Activated naive CD8-positive, alpha-beta T cell treated with anti-CD3 and anti-CD28 coated beads for 36 hours (primary cell): ENCODE measurements at places on chromosomes 2 and 18. TPM values are rescaled to one million over a fixed set of nuclear protein-coding genes. Genes with fewer than 3 reads are reported as not detected.

Gene RGPD3
- total RNA-seq, result not detected

Gene CPLX4
- not detected for total RNA-seq

Gene TUBB8B
- total RNA-seq, result not detected

DNA sequence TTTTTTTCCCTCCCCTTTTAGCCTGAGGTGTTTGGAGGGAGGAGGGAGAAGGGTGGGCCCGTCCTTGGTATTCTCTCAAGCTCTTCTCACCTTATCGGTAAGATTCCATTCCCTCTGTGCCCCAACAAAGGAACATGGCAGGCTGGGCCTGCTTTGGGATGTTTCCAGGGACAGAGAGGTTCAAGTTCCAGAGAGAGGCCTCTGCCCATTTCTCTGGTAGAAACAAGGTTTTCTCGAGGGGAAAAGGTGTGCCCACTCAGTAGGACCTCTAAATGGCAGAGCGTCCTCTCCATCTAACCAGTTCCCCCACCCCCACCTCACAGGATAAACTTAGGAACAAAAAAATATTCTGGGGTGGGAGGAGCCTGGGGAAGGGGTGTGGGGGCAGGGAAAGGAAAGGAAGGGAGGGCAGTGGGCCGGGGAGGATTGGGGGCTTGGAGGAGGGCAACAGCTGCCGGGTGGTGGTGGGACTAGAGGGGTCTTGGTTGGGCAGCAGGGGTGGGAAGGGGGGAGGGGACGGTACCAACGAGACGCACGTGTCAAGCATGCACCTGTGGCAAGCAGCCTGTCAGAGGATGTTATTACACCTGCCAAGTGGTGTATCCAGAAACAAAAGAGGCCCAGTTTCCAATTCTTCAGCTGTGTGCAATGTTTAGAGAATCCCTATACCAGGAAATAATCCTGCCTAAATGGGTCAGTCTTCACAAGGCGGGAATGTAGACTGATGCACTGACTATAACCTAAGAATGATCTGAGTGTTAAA is 2.1 kb downstream of the PCBP1 start:
- peaks cover 46% of the 10 kb centered on the region for H3K4me1 ChIP-seq
- no peak for DNase-seq
- peaks cover 51% of the 10 kb centered on the region for H3K36me3 ChIP-seq
- H3K4me3 ChIP-seq, result peak overlapping the region; percentile 98

GRCh38 chr2:129870685-129871241 is 108.7 kb upstream of the RAB6C start:
- no peaks in the 10 kb centered on the region for H3K27me3 ChIP-seq
- H3K27ac ChIP-seq, result no peak overlapping the region
- DNase-seq, result no peak
- H3K36me3 ChIP-seq, result no peaks in the 10 kb centered on the region
- H3K4me1 ChIP-seq, result no peaks in the 10 kb centered on the region
- H3K4me3 ChIP-seq, result no peak overlapping the region

DNA sequence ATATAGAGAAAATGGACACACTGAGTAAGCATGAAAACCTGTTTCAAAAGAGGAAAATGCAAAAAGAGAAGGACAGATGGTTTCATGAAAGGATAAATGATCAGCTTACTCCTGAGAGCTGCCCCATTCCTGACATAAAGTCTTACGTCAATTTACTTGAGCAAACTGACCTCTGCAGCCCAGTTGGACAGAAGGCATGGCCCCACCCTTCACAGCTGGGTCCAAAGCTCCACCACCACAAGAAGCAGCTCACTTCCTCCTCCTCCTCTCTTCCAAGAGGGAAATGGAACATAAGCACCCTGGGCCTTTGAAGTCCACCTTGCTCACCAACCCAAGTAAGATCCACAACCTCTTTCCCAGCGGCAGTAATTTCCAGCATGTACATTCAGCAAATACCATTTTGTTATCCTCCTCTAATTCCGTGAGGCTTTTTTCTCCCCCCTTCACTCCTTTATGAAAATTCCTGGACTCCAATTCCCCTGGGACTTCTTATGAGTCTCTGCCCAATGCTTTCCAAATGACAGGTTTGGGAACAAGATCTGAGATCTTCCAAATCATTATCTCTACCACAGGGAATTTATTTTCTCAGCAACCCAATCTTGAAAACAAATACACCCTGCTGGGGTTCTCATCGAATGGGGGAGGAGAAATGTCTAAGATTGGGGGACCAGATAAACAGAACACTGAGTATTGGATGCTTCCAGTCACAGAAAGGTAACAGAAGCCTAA is 10.1 kb downstream of the COL4A4 start:
- no peaks in the 10 kb centered on the region for H3K36me3 ChIP-seq
- H3K27ac ChIP-seq, result no peak overlapping the region

Gene SPP2
- not detected for total RNA-seq

Gene PAIP2B
- total RNA-seq, result 2.4 TPM

GRCh38 chr2:186526281-186526680 is 40.2 kb downstream of the ZC3H15 start:
- H3K4me1 ChIP-seq, result no peaks in the 10 kb centered on the region
- H3K27me3 ChIP-seq, result no peaks in the 10 kb centered on the region
- no peak overlapping the region for H3K4me3 ChIP-seq
- peaks cover 5% of the 10 kb centered on the region for H3K36me3 ChIP-seq

GRCh38 chr2:60091266-60091665 is 462.2 kb downstream of the BCL11A start:
- DNase-seq, result no peak
- H3K36me3 ChIP-seq, result no peaks in the 10 kb centered on the region
- no peaks in the 10 kb centered on the region for H3K27me3 ChIP-seq
- H3K4me1 ChIP-seq, result no peaks in the 10 kb centered on the region

GRCh38 chr18:58580078-58580477 is 48.8 kb downstream of the ALPK2 start:
- no peaks in the 10 kb centered on the region for H3K27me3 ChIP-seq
- peaks cover 26% of the 10 kb centered on the region for H3K4me1 ChIP-seq
- no peak for DNase-seq
- H3K27ac ChIP-seq, result no peak overlapping the region
- peaks cover 4% of the 10 kb centered on the region for H3K36me3 ChIP-seq
- H3K4me3 ChIP-seq, result no peak overlapping the region

Gene HOXD4
- total RNA-seq, result not detected

DNA sequence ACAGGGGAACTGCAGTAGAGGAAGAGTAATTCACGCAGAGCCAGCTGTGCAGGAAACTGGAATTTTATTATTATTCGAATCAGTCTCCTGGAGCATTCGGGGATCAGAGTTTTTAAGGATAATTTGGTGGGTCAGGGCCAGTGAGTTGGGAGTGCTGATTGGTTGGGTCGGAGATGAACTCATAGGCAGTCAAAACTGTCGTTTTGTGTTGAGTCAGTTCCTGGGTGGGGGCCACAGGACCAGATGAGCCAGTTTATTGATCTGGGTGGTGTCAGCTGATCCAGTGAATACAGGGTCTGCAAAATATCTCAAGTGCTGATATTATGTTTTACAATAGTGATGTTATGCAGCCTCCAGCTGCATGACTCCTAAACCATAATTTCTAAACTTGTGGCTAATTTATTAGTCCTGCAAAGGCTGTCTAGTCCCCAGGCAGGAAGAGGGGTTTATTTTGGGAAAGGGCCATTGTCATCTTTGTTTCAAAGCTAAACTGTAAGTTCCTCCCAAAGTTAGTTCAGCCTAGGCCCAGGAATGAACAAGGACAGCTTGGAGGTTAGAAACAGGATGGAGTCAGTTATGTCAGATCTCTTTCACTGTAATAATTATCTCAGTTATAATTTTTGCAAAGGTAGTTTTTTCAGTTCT is 67.0 kb downstream of the ASAP2 start:
- no peaks in the 10 kb centered on the region for H3K36me3 ChIP-seq
- no peak for DNase-seq
- no peak overlapping the region for H3K27ac ChIP-seq
- H3K27me3 ChIP-seq, result peaks cover 3% of the 10 kb centered on the region

DNA sequence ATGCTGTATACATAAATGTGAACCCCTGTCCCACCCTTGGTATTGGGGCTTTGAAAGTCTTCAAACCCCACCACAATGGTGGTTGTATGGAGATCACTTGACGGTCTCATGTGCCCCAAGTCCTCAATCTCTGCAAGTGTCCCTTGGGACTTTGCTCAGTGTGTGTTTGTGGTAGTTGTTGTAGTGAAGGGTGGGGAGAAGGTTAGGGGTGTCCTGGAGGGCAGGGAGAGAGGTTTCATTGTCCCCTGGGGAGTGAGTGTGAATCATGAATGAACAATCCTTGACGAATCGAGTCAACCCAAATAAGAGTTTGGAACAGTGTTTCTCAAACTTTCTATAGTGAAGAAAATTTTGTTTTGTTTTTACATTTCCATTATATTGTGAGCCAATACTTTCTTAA is 28.1 kb downstream of the COL4A3 start:
- H3K4me3 ChIP-seq, result no peak overlapping the region
- peaks cover 19% of the 10 kb centered on the region for H3K27me3 ChIP-seq
- no peak overlapping the region for H3K27ac ChIP-seq

DNA sequence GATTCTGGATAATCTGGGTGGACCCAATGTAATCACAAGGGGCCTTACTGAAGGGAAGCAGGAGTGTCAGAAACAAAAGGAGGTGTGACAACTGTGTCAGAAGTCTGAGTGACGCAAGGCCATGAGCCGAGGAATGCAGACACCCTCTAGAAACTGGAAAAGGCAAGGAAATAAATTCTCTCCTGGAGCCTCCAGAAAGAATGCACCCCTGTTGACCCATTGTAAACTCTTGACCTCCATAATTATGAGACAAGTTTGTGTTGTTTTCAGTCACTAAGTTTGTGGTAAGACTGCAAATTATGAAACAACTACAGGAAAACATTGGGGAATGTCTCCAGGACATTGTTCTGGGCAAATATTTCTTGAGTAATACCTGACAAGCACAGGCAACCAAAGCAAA is 47.3 kb upstream of the B3GNT7 start:
- H3K27me3 ChIP-seq, result no peaks in the 10 kb centered on the region
- H3K4me1 ChIP-seq, result no peaks in the 10 kb centered on the region
- no peak overlapping the region for H3K27ac ChIP-seq
- no peak overlapping the region for H3K4me3 ChIP-seq
- DNase-seq, result no peak
- H3K36me3 ChIP-seq, result no peaks in the 10 kb centered on the region

DNA sequence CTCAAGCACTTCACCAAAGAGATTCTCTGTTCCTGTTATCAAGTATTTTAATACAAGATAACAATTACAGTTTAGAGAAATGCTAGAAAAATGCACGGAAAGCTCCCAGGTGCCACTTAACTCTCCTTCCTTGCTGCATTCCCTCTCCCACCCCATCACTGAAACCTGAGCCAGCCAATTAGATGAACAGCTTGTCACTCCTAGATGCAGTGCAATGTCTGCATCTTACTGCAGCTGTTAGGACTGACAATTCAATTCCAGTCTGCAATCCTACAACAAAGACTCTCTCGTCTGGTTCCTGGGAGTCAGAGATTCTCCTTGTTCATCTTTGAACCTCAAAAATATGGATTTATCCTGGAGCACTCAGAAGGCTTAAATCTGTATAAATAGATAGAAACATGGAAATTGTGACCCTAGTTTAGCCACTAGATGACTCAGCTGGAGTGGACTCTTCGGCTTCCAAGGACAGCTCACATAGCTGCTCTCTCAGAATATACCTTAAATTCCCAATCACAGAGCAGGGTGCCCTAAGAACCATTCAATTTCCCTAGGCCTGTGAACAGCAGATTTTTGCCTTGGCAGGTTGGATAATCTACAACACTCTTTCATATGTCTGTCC is 311.1 kb downstream of the NRXN1 start:
- H3K27me3 ChIP-seq, result no peaks in the 10 kb centered on the region
- H3K4me3 ChIP-seq, result no peak overlapping the region
- no peak overlapping the region for H3K27ac ChIP-seq
- DNase-seq, result no peak
- H3K36me3 ChIP-seq, result no peaks in the 10 kb centered on the region

GRCh38 chr2:233369897-233370685 is 15.8 kb downstream of the DGKD start:
- no peaks in the 10 kb centered on the region for H3K27me3 ChIP-seq
- H3K36me3 ChIP-seq, result peaks cover 50% of the 10 kb centered on the region
- H3K4me1 ChIP-seq, result peaks cover 41% of the 10 kb centered on the region
- no peak for DNase-seq

- H3K27me3 ChIP-seq, result peaks cover 12% of the 10 kb centered on the region
- H3K36me3 ChIP-seq, result peaks cover 4% of the 10 kb centered on the region
- no peak overlapping the region for H3K4me3 ChIP-seq
- peak overlapping the region; percentile 44 for H3K27ac ChIP-seq
- H3K4me1 ChIP-seq, result peaks cover 27% of the 10 kb centered on the region
- DNase-seq, result no peak
Measured at GRCh38 chr2:241516520-241516965, 8.2 kb upstream of the STK25 start.

GRCh38 chr2:33729353-33729752 is 130.3 kb upstream of the FAM98A start:
- no peak overlapping the region for H3K27ac ChIP-seq
- no peaks in the 10 kb centered on the region for H3K27me3 ChIP-seq
- DNase-seq, result no peak
- no peak overlapping the region for H3K4me3 ChIP-seq
- H3K36me3 ChIP-seq, result no peaks in the 10 kb centered on the region

DNA sequence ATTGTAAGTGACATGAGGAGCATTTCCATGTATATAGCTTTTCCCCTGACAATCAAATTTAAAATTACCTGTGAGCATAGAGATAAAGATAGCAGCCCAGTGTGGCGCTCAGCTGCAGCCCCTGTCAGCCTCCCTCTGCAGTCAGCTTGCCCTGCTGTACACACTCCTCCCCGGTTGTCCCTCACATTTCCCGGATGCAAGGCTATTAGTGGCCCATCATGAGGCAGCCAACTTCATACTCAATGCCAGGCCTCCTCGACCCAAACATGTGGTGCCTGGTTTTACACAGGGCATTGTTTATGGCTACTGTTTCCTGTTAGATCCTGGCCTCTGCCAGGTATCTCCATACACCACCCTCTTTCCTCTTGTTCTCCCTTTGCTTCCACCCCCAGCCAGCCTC is 116.1 kb upstream of the SH3BP4 start:
- H3K4me1 ChIP-seq, result no peaks in the 10 kb centered on the region
- no peak overlapping the region for H3K27ac ChIP-seq
- peaks cover 6% of the 10 kb centered on the region for H3K27me3 ChIP-seq
- H3K4me3 ChIP-seq, result no peak overlapping the region

Gene UGT1A10
- not detected for total RNA-seq

GRCh38 chr2:75483878-75484277 is 76.9 kb downstream of the EVA1A start:
- H3K27ac ChIP-seq, result no peak overlapping the region
- H3K27me3 ChIP-seq, result peaks cover 20% of the 10 kb centered on the region
- H3K4me1 ChIP-seq, result no peaks in the 10 kb centered on the region
- DNase-seq, result no peak
- no peaks in the 10 kb centered on the region for H3K36me3 ChIP-seq

Gene SLC30A3
- 0.22 TPM for total RNA-seq
